ENCODE measurements at places on chromosomes 11 and 22.

GRCh38 chr22:50018608-50019285 is 6.2 kb upstream of the IL17REL start:
- no peak for DNase-seq

- no peak for DNase-seq
Observed at GRCh38 chr11:9808943-9809342, 145.1 kb downstream of the SWAP70 start.

- no peak for DNase-seq
Observed at GRCh38 chr11:44328138-44328660, 18.3 kb upstream of the ALX4 start.

- no peak for DNase-seq
Observed at GRCh38 chr11:104060820-104061219, 24.4 kb downstream of the DDI1 start.

- no peak for DNase-seq
Observed at GRCh38 chr11:6554828-6555706, 48.3 kb downstream of the RRP8 start.

GRCh38 chr11:66676931-66677598 is 622 bp downstream of the RBM4B start:
- DNase-seq: no peak

- peak; percentile 21 for DNase-seq
Observed at GRCh38 chr22:20751185-20751851, 22.6 kb upstream of the SERPIND1 start.

GRCh38 chr11:11628651-11629050 is 6.8 kb upstream of the GALNT18 start:
- DNase-seq: no peak

DNA sequence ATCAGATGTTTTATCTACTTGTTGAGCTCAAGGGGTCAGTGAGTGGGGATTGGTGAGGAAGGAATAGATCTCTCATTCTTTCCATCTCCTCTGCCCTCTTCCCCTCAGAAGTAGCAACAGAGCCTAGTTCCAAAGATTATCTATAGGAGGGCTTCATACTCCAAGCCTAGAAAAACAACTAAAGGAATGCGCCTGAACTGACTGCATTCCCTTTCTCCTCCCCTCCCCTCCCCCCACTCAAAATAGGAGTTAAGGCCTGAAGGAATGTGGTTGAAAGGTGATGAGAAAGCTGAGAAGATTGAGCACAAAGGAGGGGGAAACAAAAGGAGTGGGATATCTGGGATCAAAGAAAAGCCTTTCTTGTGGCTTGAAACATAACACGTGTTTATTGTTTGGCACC is 10.5 kb downstream of the EMSY start:
- no peak for DNase-seq

DNA sequence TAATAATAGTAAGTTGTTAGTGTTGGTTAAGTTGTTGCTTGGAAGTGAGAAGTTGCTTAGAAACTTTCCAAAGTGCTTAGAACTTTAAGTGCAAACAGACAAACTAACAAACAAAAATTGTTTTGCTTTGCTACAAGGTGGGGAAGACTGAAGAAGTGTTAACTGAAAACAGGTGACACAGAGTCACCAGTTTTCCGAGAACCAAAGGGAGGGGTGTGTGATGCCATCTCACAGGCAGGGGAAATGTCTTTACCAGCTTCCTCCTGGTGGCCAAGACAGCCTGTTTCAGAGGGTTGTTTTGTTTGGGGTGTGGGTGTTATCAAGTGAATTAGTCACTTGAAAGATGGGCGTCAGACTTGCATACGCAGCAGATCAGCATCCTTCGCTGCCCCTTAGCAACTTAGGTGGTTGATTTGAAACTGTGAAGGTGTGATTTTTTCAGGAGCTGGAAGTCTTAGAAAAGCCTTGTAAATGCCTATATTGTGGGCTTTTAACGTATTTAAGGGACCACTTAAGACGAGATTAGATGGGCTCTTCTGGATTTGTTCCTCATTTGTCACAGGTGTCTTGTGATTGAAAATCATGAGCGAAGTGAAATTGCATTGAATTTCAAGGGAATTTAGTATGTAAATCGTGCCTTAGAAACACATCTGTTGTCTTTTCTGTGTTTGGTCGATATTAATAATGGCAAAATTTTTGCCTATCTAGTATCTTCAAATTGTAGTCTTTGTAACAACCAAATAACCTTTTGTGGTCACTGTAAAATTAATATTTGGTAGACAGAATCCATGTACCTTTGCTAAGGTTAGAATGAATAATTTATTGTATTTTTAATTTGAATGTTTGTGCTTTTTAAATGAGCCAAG is 2.7 kb downstream of the NEAT1 start:
- no peak for DNase-seq

DNA sequence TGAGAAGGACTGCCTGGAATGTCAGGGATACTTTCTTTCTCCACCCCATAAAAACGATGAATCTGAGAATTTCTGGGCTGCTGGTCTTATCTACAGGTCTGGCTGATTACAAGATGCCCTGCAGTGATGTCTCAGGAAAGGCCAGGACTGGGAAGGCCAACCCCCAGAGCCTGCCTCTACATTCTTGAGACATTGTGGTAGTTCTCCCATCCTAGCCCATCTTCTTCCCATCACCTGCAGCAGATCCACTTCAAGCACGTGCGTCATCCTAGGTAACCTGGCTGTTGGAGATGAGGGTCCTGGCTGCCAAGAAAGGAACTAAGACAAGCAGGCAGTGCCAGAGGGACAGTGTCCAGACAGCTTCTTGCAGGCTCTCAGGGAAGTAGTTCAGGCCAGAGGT is 44.1 kb upstream of the E2F8 start:
- DNase-seq: no peak

All from WERI-Rb-1 (cell line).